ENCODE measurements at places on chromosomes 3 and 15.

DNA sequence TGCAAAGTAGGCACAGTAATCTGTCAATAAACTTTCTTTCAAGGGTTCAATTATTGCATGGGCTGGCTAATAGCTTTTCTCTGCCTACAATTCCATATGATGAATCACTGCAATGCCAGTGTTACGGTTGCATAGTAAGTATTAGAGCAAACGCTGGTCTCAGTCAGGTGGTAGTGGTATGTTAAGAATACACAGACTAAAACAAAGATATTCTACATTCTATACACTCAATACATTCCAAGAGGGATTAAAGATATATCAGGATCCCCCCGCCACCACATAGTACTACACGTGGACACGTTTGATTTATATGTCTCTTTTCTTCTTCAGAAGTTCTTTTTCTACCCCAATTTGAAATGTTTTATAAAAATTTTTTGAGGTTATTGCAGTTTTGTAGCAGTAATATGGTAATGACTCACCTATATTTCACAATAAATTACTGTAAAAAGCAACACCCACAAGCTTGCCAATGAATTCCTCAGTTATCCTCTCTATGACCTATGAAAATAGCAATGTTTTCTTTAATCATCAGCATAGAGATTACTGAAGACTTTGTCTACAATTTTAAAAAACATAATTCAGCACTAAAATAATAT lies 68.2 kb downstream of the CD200R1L start:
- no peak for DNase-seq

DNA sequence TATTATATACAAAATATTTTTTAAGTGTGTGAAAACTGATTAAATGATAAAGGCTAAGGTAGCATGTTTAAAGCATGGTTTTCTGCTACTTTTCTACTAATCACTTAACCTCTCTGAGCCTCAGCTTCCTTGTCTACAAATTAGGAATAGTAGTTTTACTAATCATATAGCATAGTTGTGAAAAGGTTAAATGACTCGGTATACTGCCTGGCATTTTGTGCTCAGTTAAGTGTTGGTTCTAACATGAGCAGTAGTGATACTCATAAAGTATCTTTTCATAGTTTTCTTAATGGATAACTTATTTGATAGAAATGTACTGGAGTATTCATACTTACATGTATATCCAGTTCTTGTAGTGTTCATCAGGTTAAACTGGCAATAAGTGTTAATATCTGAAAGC lies 13.6 kb downstream of the RASA2 start:
- DNase-seq: no peak

DNA sequence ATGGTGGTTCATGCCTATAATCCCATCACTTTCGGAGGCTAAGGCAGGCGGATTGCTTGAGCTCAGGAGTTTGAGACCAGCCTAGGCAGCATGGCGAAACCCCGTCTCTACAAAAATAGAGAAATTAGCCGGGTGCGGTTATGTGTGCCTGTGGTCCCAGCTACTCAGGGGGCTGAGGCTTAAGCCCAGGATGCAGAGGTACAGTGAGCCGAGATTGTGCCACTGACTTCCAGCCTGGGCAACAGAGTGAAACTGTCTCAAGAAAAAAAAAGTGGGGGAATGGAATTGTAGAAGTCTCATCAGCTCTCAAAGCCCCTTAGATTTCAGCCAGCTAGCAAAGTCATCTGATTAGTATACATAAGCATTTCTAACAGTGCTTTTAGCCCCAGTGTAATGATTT lies 33.2 kb downstream of the TIPARP start:
- no peak for DNase-seq

DNA sequence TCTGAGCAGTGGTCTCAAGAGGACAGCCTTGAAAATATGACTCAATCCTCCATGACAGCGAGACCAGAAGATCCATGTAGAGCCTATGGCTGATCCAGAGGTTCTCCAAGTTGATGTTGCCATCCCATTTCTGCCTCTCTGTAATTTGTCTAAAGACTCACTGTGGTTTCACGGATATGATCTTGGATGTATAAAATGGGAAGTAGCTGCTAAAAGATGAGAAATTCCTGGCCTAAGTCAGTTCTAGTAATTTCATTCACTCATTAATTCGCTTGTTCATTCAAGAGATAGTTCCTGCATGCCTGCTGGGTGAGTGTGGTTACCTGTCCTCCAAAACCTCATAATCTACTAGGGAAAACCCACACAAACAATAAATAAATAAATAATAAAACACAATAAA lies 145.9 kb downstream of the TNIK start:
- DNase-seq: no peak

DNA sequence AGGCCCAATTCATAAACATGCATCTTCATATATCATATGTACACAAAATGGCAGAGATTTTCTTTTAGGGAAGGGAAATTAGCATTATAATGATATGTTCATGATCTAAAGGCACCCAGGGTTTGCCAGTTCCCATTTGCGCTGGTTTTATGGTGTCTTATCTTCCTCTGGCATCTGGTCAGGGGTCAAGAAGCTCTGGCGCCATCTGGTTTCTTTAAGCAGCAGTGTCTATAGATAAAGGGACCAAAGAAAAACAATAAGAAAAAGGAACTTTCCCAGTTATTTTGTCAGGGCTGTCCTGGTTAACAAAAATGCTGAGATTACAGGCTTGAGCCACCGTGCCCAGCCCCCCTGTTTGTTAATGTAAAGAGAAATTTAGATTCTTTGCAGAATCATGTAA lies 3.3 kb upstream of the DCP1A start:
- peak; percentile 9 for DNase-seq

DNA sequence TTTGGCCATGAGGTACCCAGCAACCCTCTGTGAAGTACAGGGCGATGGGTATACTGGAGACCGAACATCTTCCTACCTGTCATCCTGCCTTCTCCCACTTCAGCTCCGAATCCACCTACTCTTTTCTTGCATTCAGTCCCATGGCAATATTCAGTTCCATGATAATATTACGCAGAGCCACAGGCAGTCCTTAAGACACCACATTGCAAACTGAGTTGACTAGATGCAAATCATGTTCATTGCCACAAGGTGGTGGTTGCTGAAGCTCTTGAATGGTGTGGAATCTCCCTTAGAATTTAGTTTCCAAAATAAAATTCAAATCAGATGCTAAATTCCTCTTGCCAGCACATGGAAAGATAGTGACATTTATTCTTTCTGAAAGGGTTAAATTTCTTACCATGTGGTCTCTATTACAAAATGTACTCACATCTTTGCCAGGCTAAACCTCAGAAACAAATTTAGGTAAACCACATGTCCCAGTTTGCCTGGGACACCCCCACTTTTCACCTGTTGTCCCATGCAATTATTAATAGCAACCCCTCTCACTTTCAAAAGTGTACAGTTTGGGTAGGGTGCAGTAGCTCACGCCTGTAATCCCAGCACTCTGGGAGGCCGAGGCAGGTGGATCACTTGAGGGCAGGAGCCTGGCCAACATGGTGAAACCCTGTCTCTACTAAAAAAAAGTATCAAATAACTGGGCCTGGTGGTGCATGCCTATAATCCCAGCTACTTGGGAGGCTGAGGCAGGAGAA lies 1.7 kb upstream of the NME9 start:
- DNase-seq: no peak

- DNase-seq: no peak
Measured at GRCh38 chr3:171979081-171979480, 60.3 kb upstream of the FNDC3B start.

GRCh38 chr3:101946906-101947305 lies 97.6 kb downstream of the NFKBIZ start:
- DNase-seq: no peak

DNA sequence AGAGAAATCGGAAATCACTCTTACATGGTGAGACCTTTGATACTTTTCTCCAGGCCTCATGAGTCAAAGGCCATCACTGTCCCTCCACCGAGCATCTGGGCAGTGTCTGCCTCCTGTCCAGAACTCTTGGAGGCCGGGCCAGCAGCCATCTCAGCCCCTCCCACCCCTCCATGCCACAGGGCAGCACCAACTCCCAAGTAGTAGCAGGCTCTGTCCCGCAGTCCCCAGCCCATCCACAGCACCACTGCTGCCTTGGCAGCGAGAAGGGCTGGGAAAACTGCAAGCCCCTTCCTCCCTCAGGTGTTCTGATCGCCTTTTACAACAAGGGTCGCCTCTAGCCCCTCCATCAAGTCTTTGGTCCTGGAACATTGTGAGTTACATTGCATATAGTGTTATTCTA lies 5.5 kb downstream of the LYSMD4 start:
- no peak for DNase-seq

- DNase-seq: no peak
Measured at GRCh38 chr3:195147649-195148080, 123.3 kb downstream of the XXYLT1 start.

- no peak for DNase-seq
Measured at GRCh38 chr3:81752604-81753003, 8.8 kb downstream of the GBE1 start.

- no peak for DNase-seq
Measured at GRCh38 chr3:67302489-67302888, 304.4 kb downstream of the KBTBD8 start.

GRCh38 chr3:191136347-191136746 lies 62.7 kb upstream of the OSTN start:
- DNase-seq: no peak

DNA sequence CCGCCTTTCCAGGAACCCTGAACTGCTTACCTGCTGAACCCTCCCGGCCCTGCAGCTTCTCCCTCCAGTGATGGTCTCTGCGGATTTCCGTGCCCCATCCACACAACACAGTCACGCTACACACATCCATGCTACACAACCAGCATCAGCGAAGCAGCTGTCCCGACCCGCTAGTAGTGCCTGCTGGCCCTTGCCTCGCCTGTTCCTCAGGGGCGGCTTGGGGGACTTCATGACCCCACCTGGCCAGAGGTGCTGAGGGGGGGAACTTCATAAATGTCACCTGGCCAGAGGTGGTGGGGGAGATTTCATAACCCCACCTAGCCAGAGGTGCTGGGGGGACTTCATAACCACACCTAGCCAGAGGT lies 530 bp upstream of the TUBGCP5 start:
- no peak for DNase-seq

DNA sequence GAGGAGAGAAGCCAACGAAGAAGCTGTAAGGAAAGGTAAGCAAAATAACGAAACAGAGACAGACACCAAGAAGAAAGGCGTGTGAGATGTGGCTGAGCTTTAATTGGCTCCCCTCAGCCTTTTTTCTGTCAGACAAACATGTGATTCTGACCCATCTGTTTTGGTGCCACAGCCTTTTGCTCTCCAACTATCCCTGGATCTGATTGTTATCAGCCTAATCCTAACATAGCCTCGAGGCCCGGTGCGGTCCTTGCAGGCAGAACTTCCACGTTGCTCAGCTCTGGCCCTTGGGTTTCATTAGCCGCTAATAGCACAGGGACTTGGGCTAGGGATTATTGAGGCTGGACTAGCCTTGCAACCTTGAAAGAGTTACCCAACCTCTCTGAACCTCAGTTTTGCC lies 57.9 kb upstream of the CACNA2D3 start:
- DNase-seq: no peak

DNA sequence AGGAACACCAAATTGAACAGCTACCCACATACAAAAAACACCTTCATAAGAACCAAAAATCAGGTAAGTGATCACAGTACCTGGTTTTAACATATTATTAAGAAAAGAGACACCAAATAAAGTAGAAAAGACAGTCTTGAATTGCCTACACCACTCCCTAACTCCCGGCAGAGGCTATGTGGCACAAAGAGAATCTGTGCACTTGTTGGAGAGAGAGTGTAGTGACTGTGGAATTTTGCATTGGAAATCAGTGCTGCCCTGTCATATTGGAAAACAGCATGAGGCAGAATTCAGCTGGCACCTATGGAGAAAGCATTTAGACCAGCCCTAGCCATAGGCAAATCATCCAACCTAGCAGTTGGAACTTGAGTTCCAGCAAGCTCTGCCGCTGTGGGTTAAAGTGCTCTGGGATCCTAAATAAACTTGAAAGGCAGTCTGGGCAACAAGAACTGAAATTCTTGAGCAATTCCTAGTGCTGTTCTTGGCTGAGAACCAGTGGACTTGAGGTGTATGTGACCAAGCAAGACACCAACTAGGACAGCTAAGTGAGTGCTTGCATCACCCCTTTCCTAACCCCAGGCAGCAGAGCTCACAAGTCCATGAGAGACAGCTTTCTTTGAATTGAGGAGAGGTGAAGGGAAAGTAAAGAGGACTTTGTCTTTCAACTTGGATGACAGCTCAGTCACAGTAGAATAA lies 969.6 kb upstream of the ALCAM start:
- no peak for DNase-seq

DNA sequence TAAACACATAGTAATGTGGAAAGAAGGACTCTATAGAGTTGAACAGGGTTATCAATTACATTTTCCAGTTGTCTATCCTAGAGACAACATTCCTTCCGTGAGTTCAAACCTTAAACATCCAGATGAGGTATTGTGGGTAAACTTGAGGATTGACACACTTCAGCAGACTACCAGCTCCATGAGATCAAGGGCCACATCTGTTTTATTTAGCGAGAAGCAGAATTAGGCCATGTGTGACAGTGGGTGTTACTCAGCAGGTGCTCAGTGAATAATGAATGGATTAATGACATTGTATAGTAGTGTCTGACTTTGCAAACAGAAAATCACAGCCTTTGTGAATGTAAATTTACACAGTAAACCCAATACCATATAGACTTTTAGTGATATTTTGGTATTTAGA lies 941.1 kb upstream of the CFAP20DC start:
- no peak for DNase-seq

DNA sequence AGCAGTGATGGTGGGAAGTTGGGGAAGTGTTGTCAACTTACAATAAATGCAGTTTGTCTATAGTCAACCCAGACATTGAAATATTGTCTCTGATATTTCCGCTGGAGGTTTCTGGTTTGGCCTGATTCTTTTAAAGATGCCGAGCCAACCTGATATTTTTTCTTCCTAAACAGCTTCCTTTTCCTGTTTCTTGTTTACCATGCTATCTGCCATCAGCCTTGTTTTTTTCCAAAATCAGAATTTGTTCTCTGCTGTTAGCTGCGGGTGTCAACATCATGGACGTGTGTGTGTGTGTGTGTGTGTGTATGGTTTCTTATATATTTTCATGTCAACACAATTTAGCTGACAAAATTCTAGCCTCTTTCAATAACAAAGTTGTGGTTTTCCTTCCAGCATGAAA lies 41.2 kb upstream of the XCR1 start:
- DNase-seq: no peak

- DNase-seq: no peak
Measured at GRCh38 chr3:87318617-87319021, 42.2 kb upstream of the POU1F1 start.

DNA sequence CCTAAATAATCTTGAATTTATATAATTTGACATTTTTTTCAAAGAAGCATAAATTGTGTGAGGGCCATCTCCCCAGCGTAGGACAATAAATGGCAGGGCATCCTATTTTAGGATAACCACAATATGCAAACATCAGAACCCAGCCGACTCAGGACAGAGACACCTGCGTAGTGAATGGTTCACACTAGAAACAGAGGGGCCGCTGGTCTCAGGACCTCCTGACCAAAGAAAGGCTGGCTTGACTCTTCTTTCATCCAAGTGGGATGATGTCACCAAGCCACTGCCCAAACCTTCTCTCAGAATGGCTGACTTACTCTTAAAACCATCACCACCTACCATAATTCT lies 162.1 kb downstream of the FOXP1 start:
- no peak for DNase-seq
